ACHN (cell line): ENCODE measurements at places on chromosomes 13 and 19.

GRCh38 chr19:1882089-1882785 lies 3.1 kb downstream of the ABHD17A start:
- no peak for DNase-seq

GRCh38 chr13:94933230-94933751 lies 220.9 kb upstream of the SOX21 start:
- no peak for DNase-seq

- no peak for DNase-seq
These were observed 695 bp downstream of the TICAM1 start for GRCh38 chr19:4830768-4831265.

DNA sequence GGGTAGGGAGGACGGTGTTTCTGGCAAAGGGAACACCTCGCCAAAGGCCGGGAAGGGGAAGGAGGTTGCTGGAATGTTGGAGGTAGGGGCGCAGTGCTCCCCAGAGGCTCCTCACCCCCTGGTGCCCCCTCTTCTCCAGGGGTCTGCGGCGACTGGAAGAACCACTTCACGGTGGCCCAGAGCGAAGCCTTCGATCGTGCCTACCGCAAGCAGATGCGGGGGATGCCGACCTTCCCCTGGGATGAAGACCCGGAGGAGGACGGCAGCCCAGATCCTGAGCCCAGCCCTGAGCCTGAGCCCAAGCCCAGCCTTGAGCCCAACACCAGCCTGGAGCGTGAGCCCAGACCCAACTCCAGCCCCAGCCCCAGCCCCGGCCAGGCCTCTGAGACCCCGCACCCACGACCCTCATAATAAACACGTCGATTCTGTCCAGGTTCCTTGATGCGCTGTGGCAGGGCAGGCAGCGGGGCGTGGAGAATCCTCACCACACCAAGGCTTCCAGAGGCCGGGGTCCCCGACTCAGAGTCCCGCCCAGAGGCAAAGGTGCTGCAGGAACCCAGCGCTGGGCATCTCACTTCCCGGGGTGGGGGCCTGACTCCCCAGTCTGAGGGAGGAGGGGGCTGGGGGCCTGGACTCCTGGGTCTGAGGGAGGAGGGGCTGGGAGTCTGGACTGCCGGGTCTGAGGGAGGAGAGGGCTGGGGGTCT lies 7.4 kb upstream of the SPACA4 start:
- no peak for DNase-seq

GRCh38 chr19:35545855-35546381 lies 492 bp downstream of the TMEM147 start:
- DNase-seq: peak; percentile 32

DNA sequence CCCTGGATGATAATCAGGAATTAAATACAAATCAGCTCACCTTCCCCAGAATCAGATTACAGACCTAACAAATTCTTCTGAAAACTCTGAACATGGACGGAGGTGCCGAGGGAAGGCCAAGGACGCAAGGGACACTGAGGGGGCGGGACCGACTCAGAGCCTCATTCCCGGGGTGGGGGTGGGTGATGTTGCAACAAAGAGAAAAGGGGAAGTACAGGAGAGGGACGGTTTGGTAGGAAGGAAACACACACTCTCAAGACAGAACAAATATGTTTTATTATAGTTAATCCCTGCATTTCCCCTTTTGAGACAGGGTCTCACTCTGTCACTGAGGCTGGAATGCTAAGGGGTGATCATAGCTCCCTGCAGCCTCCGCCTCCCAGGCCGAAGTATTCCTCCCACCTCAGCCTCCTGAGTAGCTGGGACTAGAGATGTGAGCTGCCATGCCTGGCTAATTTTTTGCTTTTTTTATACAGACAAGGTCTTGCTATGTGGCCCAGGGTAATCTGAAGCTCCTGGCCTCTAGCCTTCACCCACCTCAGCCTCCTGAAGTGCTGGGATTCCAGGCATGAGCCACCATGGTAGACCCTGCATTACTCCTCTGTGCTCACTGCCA lies 786 bp upstream of the LILRA2 start:
- DNase-seq: no peak

GRCh38 chr13:112133499-112134390 lies 66.8 kb downstream of the SOX1 start:
- DNase-seq: no peak

DNA sequence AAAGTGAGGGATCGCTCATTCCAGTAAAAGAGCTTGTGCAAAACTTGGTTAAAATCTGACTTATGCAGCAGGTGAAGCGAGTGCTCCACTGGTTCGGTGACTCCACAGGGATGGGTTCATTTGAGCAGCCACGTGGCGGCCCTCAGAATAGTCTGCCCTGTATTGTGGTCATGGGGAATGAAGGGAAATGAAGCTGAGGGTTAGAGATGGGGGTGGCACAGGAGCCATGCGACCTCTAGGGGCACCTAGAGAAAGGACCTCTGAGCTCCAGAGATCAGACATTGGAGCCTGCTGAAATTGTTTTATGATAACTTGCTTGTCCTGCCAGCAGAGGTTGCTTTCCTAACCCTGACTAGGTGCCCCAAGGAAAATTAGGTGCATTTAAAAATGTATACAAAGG lies 26.6 kb downstream of the CBY2 start:
- no peak for DNase-seq
